Cardiac muscle cell (in vitro differentiated cells and primary cell): ENCODE measurements at places on chromosomes 5 and 9. TPM values are rescaled to one million over a fixed set of nuclear protein-coding genes. Genes with fewer than 3 reads are reported as not detected.

Gene CDH9
- total RNA-seq: not detected in 2 replicates

Gene SAXO1
- total RNA-seq: 0.06 and 0.95 TPM in 2 replicates

Gene DMRT2
- not detected in 2 replicates for total RNA-seq

Gene ZFP37
- total RNA-seq: 2.2 and 3.8 TPM in 2 replicates

Gene F2RL2
- total RNA-seq: 0.70 and 0.98 TPM in 2 replicates

Gene GRXCR2
- not detected in 2 replicates for total RNA-seq

DNA sequence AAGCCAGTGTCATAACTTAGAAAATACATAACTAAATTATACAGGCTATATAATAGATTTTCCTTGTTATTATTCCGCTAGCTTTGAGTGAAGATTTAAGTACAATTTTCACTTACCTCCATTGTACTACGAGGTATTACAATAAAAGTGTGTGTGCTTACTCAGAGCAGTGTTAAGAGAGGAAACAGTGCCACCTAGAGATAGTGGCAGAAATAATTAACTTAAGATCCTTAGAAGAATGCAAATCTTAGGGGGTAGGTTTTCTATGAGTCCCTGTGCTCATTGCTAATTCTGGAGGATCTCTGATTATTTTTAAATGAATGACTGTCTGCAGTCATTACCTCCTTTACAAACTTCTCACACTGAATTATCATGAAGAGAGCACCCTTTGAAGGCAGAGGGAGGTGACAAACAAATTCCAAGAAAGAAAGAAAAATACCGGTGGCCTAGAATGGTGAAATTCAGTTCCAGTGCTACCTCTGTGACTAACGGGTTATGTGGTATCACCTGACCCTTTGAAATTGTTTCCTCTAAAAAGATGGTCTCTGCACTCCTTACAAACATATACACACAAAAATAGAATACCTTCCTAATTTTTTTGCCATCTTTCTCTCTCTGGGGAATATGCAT is 379.8 kb downstream of the TRIM36 start:
- peak; percentile 62 for DNase-seq
- no peak overlapping the region for H3K27ac ChIP-seq
- H3K4me3 ChIP-seq: no peak overlapping the region
- no peaks in the 10 kb centered on the region for H3K4me1 ChIP-seq

- no peak for DNase-seq
- no peak overlapping the region for H3K4me3 ChIP-seq
- no peaks in the 10 kb centered on the region for H3K27me3 ChIP-seq
Measured at GRCh38 chr9:70641631-70642030, 227.2 kb upstream of the KLF9 start.

- DNase-seq: no peak
- no peak overlapping the region for H3K27ac ChIP-seq
- no peaks in the 10 kb centered on the region for H3K27me3 ChIP-seq
Measured at GRCh38 chr5:66012271-66012670, 85.9 kb downstream of the ERBIN start.

GRCh38 chr5:93385655-93386054 is 195.4 kb downstream of the NR2F1-AS1 start:
- H3K4me3 ChIP-seq: no peak overlapping the region
- DNase-seq: peak; percentile 31
- peaks cover 5% of the 10 kb centered on the region for H3K27me3 ChIP-seq
- no peaks in the 10 kb centered on the region for H3K36me3 ChIP-seq
- H3K27ac ChIP-seq: no peak overlapping the region

DNA sequence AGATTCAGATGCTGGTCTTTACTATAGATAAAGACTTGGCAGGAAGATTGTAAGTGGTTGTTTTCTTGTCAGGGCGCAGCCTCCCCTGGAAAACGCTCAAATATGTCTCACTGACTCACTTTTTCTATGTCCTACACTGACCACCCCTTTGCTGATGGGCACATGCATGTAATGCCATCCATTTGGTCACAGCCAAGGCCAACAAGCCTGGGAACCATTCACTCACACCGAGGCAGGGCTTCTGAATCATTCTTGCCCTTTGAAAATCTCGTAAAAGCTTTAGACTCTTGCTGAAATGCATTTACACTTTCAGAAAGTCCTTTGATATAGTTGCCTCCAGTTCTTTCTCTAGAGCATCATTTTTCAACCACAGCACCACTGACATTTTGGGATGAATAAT is 249.4 kb downstream of the ACTL7B start:
- H3K27ac ChIP-seq: no peak overlapping the region
- DNase-seq: no peak
- H3K4me1 ChIP-seq: no peaks in the 10 kb centered on the region
- no peaks in the 10 kb centered on the region for H3K36me3 ChIP-seq
- peaks cover 3% of the 10 kb centered on the region for H3K27me3 ChIP-seq

DNA sequence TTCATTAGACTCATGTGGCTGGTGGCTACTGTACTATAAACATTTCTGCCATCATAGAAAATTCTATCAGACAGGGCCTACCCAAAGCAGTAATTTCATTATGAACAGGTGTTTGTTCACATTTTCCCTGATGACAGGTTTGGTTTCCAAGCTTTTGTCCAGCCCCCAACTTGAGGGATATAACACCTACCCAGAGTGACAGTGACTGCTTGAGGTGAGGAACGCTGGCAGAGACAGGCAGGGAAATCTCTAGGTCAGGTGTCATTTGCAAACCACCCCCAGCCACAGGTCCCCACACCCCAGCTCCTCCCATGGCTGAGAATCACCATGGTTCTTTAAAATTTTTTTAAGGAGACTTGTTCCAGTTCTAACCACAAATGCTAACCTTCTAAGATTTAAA is 25.5 kb downstream of the GOLM1 start:
- no peak overlapping the region for H3K4me3 ChIP-seq
- no peaks in the 10 kb centered on the region for H3K4me1 ChIP-seq

DNA sequence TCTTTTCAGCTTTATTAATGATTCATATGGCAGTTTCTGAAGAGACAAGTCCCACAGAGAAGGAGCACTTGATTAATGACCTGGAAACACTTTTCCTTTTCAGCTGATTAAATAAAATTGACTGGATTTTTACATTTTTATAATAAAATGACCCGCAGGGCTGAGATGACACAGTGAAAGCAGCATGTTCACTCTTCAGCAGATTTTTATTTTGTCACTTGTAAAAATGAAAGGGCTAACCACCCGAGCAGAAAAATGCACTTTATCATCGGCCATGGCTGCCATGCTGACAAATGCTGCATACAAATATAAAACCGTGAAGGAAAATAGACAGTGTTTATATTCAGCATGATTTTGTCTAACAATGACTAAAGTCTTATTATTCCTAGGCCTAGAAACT is 321.6 kb upstream of the ITGA1 start:
- no peak for DNase-seq
- H3K27ac ChIP-seq: no peak overlapping the region
- no peaks in the 10 kb centered on the region for H3K27me3 ChIP-seq
- no peaks in the 10 kb centered on the region for H3K36me3 ChIP-seq
- H3K4me3 ChIP-seq: no peak overlapping the region
- peaks cover 14% of the 10 kb centered on the region for H3K4me1 ChIP-seq

DNA sequence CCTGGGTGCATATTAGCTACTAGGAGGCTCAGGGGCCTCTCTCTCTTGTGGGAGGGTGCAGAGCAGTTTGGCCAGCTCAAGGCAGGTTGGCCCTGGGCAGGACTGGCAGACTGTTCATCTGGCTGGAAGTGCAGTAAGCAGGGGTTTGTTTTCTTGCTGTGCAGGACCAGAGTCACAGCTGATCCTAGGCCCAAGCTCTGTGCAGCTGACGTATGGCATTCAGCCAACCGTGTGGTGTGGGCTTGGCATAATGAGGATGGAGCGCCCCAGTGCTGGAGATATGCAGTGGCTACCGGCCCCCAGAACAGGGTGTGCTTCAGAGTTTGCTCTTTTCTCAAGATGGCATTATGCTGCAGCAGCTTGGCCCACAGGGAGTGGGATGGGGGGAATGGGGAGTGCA is 31.0 kb upstream of the PHF24 start:
- H3K27ac ChIP-seq: no peak overlapping the region
- H3K27me3 ChIP-seq: no peaks in the 10 kb centered on the region
- DNase-seq: no peak
